ENCODE measurements at places on chromosomes 3 and 15. TPM values are rescaled to one million over a fixed set of nuclear protein-coding genes. Genes with fewer than 3 reads are reported as not detected.

The SLC30A4 gene
- total RNA-seq = 0.10 TPM

DNA sequence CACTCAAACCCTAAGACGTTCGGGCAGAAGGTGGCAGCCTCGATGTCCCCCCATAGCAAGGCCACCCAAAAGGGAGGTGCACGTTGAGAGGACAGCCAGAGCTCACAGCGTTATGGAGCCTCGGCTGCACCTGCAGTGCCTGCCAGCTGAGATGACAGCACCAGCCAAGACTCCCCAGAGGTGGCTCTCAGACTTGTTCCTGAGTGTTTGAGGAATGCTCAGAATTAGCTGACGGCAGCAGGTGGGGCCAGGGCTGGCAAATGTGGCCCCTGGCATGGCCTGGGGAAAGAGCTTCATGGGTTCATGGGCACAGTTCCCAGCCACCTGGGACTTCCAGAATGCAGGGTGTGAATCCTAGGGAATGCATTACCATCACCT, 177.8 kb downstream of the KLF13 start:
- DNase-seq = no peak

- no peak for DNase-seq
These were observed 161.6 kb upstream of the GBE1 start for GRCh38 chr3:81923038-81923437.

DNA sequence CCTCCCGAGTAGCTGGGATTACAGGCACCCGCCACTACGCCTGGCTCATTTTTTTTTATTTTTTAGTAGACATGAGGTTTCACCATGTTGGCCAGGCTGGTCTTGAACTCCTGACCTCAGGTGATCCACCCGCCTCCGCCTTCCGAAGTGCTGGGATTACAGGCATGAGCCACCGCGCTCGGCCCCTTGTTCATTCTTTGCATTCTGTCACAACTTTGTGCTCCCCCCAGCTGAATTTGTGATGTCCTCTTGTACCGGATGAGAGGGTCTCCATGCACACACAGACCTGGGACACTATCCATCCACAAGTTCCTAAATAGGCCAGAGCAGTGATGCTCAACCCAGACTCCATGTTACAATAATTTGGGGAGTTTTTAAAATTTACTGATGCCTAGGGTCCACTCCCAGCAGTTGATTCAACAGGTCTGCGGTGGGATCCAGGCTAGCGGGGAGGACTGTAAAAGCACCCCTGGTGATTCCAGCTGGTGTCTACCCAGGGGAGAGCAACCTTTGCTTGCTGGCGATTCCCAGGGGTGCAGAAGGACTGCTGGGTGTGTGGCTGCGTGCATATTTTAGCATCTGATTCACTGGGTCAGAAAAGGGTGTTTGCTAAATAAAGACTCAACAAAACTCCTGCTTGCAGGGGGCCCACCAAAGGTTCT, 1.0 kb downstream of the RASSF1 start:
- DNase-seq = no peak

GRCh38 chr15:73268457-73268856, 100.3 kb downstream of the HCN4 start:
- no peak for DNase-seq

DNA sequence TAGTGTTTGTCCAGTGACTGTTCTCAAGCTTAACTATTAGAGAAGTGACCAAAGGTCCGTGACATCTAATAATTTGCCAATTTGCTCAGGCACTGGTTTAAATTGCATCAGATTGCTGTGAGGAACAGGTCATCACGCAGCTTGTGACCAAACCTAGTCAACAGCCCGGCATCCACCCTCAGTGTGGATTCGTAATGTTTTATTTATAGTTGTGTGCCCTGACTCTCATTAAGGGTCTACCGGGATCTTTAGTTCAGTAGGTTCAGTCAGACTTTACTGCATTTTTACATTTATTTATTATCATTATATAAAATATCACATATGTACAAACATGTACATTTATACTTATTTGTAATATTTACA, 46.4 kb upstream of the PGPEP1L start:
- DNase-seq = no peak
